HuH-7 (cell line): ENCODE measurements at places on chromosomes 1 and 21.

GRCh38 chr1:26122988-26123973 is 11.7 kb downstream of the PDIK1L start:
- no peak for DNase-seq

DNA sequence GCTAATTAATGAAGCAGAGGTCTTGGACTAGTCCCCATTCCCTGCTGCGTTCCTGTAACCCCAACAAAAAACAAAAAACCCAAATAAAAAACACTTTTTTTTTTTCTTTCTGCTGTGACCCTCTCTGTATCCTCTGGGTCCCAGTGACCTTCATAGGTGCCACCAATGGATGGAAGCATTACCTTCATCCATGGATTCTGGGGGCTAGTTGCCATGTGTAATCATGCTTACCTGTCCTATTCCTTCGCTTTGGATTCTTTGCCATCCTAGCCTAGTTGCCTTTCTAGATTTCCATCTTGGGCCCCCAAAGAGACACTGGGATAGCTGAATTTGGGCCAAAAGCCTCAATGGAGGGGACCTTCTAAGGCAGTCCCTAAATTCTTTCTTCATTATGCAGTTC is 1208.7 kb downstream of the BRINP3 start:
- DNase-seq: no peak

- DNase-seq: no peak
Measured at GRCh38 chr1:90963651-90964050, 58.2 kb downstream of the ZNF644 start.

DNA sequence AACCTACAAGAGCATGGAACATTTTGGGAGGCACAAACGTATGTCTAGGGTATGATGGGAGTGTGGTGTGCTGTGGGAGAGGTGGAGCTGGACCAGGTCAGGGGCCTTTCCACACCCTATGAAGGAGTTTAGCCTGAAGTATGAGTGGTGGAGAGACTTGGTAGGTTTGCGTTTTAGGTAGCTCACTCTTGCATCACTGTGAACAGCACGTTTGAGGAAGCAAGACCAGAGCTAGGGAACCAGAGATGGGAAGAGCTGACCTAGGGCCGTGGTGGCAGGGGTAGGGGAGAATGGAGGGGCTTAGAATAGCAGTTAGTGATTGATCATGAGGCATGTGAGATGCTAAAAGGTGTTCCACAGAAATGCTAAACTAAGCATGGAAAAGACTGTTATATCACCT is 25.1 kb upstream of the ZFP69B start:
- no peak for DNase-seq

- no peak for DNase-seq
Measured at GRCh38 chr1:216702170-216702569, 21.1 kb downstream of the ESRRG start.

DNA sequence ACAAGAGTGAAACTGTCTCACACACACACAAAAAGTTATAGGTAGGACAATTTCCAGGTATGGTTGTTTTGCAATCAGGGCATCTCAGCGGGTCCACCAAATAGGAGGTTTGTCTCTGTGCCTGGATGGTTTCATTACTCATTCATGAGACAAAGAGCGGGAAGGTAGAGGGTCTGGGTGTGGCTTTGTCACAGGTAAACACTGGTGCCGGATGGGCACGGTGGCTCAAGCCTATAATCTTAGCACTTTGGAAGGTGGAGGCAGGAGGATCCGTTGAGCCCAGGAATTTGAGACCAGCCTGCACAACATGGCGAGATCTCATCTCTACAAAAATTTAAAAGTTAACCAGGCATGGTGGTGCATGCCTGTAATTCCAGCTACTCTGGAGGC is 16.3 kb upstream of the ERVH48-1 start:
- DNase-seq: no peak

- DNase-seq: no peak
Measured at GRCh38 chr1:168979276-168979675, 127.2 kb upstream of the ATP1B1 start.

DNA sequence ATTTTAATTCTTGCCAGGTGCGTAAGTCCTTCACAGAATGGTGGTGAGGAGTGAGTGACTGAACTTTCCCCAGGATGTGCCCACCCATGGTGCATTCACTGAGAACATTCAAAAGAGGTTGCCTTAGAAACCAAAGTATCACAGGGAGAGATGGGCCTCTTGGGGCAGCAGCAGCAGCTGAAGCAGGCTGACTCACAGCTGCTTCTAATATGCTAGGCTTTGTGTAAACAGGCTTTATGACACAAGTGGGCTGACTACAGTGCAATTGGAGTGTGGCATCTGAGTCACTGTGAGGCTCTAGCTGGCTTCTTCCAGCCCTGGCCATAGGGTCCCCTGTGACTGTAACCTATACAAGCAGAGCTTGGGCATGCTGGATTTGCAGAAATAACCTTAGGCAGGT is 12.6 kb downstream of the PIGP start:
- DNase-seq: peak; percentile 48

DNA sequence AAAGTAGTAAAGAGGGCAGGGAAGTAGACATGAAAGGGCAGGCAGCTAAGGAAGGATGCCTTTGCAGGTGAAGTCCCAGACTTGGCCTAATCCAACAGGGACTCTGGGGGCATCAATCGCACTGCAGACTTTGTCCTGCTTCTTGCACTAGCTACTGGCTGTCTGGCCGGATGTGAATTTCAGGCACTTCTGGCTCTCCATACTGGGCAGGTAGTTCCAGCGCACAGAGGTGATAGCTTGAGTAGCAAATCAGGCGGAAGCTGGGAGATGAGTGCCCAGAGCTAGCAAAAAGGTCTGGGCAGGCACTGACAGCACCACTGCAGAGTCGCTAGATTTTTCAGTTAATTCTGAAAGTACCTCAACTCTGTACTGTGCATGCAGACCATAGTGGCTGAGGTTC is 997 bp downstream of the RSPH1 start:
- DNase-seq: no peak

GRCh38 chr21:35035581-35035980 is 13.5 kb downstream of the RUNX1 start:
- no peak for DNase-seq

GRCh38 chr1:214952648-214953047 is 129.9 kb upstream of the KCNK2 start:
- DNase-seq: no peak

DNA sequence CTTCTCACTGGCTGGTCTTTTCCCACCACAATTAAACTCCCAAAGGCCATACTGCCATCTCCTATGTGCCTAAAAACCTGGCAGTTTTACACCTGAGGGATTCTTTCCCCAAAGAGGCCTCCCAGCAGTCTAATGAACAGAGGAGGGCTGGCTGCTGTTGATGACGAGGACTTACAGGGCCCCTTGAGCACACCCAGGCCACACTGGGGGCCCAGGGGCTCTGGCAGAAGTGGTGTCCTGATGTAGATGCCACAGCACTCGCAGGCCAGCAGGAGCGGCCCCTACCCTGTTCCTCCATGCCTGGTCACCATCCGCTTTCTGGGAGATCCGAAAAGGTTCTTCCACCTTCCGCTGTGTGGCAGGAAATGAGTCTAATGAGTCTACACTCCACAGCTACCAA is 24.2 kb downstream of the POFUT2 start:
- no peak for DNase-seq

DNA sequence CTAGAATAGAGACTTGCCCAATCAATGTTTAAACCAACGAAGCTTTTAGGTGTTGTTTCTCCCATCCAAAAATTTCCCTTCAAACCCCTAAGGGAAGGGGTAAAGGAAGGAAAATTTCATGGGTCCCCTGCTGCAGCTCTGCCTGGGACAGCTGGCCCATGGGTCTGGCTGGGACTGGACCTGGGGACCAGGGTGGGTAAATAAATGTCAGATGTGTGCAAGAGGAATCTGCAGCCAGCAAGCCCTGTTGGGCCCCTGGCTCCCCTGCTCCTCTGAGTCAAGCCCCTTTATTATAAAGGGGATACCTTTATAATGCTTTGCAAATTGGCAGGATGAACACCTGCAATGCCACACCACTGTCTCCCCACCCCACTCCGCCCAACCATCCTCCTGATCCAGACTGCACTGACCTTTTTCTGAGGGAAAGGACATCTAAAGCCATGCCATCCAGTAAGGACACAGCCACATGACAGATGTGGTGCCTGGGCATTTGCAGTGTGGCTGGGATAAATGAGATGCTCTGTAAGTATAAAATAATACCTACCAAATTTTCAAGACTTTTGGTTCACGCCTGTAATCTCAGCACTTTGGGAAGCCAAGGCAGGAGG is 1.9 kb upstream of the TMEM125 start:
- DNase-seq: no peak

- DNase-seq: no peak
Measured at GRCh38 chr1:170204121-170204520, 58.4 kb downstream of the NTMT2 start.

DNA sequence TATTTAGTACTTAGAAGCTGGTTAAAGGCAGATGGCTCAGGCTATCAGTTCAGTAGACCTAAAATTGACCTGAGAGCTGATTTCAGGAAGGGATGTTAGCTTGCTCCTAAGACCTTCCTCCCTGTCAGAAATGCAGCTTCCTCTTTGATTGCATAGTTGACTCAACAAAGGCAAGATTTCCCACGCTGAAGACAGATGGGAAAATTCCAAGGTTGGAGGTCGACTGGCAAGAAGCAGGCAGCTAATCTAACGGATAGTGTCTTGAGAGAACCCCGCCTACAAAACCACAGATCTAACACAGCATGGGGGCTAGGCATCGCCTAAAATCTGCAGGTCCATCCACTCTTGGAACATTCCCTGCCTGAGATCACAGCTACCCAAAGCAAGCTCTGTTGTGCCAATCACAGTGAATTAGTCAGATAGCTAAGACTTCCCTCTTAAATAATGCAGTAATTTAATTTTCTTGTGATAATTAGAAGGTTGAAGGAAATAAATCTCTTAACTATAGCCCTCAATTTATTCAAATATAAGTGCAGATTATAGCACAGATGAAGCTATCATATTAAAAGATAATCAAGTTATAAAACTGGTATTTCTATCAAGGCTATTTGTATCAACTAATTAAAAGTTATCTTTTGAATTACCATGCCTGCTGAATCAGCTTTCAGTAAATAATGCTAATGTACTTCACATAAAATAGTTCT is 357.8 kb upstream of the SGIP1 start:
- DNase-seq: no peak

- no peak for DNase-seq
Measured at GRCh38 chr1:219113261-219113660, 60.4 kb upstream of the LYPLAL1 start.

- DNase-seq: no peak
Measured at GRCh38 chr1:83810144-83810543, 188.8 kb downstream of the TTLL7 start.

- DNase-seq: no peak
Measured at GRCh38 chr1:38587766-38588165, 271.8 kb downstream of the RRAGC start.

- no peak for DNase-seq
Measured at GRCh38 chr1:61284936-61285335, 202.6 kb downstream of the NFIA start.

DNA sequence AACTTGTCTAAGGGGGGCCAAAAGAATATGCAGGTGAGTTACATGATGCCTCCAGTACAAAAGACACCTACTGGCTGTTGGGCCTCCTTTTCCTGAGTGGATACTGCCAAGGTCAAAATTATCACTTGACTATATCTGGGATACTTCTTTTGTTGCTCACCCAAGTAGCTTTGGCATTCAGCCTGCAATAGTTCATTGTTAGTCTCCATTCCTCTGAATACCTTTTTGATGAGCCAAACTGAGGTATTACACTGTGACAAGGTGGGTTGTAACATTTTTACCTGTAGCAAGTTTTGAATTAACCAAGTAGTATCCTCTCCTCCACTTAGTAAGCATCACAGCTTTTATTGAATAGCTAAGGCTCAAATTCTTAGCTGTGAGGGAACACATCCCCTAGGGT is 408.0 kb downstream of the LRRIQ3 start:
- DNase-seq: no peak

DNA sequence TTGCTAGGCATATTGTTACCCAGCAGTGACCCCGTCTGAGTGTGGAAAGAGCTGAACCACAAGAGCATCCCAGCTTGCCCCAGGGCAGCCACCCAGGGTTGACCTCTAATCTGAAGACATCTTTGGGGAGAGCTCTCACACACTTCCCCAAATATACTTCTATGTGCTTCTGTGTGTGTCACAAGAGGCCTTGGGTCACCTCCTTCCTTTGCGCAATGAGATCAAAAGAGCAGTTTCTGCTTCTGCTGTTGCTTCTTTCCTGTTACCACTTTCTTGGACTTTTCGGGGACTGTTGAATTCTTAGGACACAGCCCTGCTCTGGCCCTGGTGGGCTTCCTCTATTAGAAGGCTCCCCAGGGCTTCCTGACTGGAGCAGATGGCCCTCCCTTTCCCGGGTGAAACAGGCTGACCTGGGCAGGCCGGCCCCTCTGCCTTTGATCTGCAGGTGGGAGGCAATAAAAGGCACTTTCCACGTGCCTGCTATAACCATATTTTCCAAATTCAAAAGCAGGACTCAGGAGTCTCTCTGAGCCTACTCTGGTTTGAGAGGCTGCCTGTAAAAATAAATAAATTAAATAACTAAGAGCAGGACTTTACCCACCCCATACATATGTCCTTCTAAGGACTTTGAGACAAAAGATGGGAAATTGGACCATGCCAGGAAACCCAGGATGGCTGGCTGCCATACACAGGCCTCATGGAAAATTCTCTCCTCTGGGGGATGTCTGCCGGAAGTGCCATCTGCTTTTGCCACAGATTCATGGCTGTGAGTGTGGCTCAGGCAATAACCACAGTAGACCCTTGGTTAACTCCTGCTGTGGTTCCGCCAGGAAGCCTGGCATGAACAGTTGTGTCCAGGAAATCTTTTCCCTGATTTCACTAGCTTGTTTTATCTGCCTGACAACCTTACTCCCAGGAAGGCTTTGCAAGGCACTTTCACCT is 28.3 kb upstream of the RCSD1 start:
- DNase-seq: no peak

DNA sequence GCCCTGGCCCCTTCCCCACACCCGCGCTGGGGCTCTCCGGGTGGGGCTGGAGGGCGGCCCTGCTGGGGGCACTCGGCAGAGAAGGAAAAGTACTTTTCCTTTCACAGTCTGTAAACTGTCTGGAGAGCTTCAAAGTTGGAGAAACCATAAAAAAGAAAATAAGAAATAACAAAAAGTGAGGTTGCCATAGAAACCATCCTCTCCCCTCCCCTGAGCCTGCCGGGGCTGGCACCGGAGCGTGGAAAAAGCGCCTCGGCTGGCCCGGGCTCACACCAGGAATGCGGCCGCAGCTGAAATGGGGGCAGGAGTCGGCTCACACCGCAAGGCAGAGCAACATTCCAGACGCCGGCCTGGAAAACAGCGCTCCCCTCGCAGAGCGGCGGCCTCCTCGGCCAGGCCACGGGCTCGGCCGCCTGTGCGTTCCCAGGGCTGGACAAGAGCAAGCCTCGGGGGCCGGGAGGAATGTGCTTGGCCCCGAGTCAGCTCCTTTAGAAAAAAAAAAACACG is 69.2 kb downstream of the MORN1 start:
- no peak for DNase-seq

- no peak for DNase-seq
Measured at GRCh38 chr1:39954324-39954869, 548 bp upstream of the MFSD2A start.

GRCh38 chr1:184986250-184986649 is 11.9 kb upstream of the NIBAN1 start:
- DNase-seq: no peak
